Fibroblast of villous mesenchyme (primary cell): ENCODE measurements at places on chromosomes 11 and 22.

- no peak for DNase-seq
These were observed 41.8 kb upstream of the ACCSL start for GRCh38 chr11:44005956-44006355.

- no peak for DNase-seq
These were observed 15.2 kb upstream of the TH start for GRCh38 chr11:2186669-2187279.

DNA sequence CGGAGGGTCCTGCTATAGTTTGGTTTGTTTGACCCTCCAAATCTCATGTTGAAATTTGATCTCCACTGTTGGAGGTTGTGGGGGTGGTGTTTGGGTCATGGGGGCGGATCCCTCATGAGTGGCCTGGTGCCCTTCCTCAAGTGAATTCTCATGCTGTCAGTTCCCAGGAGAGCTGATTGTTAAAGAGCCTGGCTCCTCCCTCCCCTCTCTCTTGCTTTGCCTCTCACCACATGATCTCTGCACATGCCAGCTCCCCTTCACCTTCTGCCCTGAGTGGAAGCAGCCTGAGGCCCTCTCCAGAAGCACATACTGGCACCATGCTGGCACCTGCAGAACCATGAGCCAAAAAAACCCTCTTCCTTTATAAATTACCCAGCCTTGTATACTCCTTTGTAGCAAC is 7.1 kb downstream of the TSPAN18 start:
- DNase-seq: no peak

DNA sequence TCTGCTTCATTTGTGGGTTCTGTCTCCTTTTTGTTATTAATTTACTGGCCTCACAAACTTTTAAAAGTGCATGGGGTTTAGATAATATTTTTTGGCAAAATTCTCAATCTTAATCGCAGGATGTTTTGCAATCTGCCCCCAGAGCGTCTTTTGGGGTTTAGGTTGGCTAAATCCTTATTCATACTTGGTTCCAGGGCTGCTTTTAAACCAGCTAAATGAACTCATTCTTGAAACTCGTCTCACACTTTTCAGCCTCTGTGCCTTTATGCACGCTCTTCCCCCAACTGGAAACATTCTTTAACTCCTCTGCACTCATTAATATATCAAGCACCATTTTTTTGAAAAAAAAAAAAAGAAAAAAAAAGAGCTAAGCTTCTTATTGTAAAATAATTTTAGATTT is 131.7 kb downstream of the KIF18A start:
- peak; percentile 6 for DNase-seq

DNA sequence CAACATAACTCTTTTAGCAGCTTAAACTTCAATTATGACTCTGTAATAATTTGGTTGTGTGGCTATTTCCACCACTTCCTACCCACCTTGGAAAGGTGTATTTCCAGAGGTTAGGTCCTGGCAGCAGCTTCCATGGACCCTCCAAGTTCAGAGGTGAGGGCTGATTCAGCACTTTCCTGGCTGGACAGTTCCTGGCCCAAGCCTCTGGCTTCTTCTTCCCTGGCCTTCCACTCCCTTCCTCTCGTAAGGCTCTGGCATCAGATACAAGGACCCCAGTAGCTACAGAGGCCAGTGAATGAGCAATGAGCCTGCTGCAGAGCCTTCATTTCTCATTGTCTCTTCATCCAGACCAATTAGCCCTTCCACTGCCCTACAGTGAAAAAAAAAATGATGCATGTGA is 98.1 kb upstream of the KIRREL3 start:
- no peak for DNase-seq

- DNase-seq: no peak
These were observed 5.2 kb downstream of the UPB1 start for GRCh38 chr22:24500277-24500820.

GRCh38 chr11:119147604-119148333 is 1.1 kb upstream of the ABCG4 start:
- no peak for DNase-seq

DNA sequence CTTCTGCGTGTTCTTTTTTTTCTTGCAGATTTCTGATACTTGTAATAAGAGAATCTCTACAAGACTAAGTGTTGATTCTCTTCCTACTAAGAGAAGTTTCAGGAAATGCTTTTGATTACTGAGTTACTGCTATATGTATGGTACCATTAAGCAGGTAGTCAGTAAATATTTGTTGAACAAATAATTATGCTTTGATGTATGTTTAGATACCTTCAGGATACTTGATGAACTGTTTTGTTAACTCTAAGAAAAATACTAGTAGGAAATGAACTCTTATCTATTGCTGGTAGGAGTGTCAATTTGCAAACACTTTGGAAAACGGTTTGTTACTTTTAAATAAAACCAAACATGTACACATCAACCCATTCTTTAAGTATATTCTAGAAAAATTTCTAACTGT is 90.6 kb downstream of the TMEM135 start:
- DNase-seq: no peak

DNA sequence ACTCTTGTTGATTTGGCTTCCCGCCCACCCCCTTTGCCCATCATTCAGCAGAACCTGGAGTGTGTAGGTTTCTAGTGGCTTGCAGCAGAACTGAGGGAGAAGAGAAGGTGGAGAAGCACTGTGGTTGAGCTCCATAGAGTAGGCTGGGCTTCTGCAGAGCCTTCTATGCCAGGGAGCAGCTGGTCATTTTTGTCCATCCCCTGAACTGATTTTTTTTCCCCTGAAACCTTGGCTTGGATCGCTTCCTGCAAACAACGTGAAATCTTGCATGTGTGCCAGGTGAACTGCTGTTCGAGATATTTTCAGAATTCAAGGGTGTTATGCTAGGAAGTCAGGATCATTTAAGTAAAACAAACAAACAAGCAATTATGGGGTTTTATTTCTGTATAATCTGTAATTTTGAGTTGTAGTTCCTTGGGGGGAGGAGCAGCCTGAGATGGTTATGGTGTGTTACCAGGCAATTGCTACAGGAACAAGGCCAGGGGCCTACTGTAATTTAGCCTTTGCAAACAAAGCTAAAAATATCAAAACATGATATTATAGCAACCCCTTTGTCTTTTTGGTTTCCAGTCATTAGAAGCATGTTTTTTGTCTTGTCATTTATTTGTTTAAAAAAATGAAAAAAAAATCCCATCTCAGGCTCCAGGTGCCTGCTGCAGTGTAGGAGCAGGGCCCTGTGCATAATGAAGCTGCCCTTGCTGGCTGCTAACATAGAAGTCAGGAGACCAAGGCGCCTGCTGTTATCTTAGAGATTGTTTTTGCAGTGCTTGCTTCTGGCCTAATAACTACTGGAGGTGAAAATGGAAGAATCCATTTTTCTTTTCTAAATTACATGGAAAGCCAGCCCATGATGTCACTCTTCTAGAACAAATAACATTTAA is 152.4 kb upstream of the TTC12 start:
- no peak for DNase-seq

DNA sequence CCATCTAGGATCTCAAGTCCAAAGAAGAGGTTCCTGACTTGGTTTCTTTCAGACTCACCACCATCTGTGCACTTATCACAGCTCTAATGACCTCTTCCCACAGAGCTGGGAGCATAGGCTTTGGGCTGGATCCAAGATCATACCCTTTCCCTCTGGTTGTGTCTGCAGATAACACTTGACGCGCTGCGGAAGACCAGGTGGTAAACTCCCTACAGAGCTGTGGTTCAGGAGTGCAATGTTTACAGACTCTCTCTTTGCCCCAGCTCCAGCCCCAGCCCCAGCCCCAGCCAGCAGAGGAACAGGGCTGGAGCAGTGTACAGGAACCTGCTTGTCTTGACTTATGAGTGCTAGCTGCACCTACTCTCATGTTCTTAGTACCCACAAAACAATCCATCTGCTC is 274.4 kb upstream of the SYN3 start:
- no peak for DNase-seq

DNA sequence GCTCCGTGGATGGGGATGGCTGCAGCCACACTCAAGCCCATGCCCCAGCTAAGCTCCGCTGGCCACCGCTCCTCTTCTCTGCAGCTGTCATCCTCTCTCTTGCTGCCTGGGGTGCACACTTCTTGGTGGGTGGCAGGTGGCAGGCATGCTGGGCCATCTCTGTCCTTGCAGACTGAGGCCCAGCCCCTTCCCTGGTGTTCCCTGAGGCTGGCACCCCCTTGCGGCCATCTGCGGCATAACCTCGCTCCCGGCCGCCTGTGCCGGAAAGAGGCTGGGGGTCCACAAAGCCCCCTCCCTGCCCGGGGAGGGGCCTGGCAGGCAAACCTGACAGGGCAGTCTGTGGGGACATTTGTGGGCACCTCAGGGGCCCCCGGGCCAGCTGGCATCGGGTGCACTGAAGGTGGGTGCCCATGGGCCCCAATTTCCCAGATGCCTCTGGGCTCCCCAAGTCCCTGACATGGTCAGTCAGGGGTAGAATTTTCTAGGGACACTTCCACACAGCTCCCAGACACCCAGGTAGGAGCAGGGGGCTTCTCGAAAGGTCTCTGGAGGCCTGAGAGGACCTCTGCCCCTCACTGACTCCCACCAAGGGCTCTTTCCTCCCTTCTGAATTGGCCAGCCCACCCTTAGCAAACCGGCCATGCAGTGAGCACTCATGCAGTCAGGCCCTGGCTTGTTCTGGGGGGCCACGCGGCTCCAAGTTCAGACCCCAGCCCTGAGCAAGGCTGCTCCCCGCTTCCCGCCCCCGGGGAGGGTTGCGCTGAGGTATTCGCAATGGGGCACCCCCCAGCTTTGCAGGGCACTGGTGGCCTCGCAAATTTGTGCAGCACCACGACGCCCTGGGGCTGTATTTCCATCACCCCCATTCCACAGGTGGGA is 23.5 kb upstream of the TH start:
- DNase-seq: peak; percentile 10

GRCh38 chr22:39204216-39204615 is 40.6 kb downstream of the PDGFB start:
- no peak for DNase-seq

- no peak for DNase-seq
These were observed 22.2 kb downstream of the FLRT1 start for GRCh38 chr11:64057890-64058289.

DNA sequence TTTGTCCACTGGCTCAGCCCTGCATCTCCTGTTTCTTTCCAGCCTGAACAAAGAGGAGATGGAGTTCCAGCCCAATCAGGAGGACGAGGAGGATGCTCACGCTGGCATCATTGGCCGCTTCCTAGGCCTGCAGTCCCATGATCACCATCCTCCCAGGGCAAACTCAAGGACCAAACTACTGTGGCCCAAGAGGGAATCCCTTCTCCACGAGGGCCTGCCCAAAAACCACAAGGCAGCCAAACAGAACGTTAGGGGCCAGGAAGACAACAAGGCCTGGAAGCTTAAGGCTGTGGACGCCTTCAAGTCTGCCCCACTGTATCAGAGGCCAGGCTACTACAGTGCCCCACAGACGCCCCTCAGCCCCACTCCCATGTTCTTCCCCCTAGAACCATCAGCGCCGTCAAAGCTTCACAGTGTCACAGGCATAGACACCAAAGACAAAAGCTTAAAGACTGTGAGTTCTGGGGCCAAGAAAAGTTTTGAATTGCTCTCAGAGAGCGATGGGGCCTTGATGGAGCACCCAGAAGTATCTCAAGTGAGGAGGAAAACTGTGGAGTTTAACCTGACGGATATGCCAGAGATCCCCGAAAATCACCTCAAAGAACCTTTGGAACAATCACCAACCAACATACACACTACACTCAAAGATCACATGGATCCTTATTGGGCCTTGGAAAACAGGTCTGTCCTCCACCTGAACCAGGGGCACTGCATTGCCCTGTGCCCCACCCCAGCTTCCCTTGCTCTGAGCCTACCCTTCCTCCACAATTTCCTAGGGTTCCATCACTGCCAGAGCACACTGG is 5.0 kb downstream of the FTH1 start:
- peak; percentile 34 for DNase-seq

- peak; percentile 16 for DNase-seq
These were observed 849 bp downstream of the TCF20 start for GRCh38 chr22:42269432-42270175.

DNA sequence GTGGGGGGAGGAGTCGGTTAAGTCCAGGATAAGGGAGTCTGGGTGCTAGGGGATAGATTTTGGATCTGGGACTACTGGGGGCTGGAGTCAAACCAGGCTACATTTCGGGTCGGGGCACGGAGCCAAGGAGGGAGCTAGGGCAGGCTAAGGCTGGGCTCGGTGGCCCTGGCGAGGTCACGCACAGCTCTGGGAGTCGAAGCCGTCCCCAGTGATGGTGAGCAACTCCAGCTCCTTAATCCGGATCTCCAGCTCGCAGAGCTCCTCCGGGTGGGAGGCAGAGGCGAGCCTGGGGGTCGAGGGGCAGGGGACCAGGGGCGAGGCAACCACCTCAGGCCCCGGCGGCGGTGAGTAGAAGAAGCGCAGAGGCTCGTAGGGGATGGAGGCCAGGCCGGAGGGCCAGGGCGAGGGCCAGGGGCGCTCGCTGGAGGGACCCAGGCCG is 544 bp downstream of the C11orf91 start:
- no peak for DNase-seq

DNA sequence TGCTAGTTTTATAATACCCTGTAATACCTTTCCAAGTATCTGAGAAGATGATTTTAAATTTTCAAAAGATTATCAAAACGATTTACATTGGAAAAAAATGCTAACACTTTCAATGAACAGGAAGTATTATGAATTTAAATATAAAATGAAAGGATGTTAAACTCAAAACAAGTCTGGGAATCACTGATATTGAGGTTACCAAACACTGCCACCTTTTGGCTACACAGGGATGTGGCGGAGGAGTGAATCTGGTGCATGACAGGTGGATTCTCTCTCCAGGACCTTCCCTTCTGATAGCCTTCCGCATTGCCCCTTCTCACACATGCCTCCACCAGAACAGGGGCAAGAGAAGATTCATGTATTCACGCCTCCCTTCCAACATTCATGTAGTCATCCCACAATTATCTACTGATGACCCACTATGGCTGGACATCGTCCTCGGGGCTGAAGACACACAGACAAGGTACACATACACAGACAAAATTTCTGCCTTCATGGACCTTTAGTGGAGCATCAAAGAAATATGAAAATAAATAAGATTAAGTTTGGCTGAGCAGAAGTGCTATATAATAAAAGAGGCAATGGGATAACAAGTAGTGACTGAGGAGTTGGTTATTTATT is 34.7 kb downstream of the ATG16L2 start:
- DNase-seq: peak; percentile 61

GRCh38 chr11:61855939-61856680 is 28.0 kb downstream of the FADS2 start:
- DNase-seq: no peak

- DNase-seq: no peak
These were observed 181.7 kb downstream of the BRD1 start for GRCh38 chr22:49645791-49646550.

GRCh38 chr11:47267876-47268275 is 2.1 kb upstream of the MADD start:
- DNase-seq: no peak

DNA sequence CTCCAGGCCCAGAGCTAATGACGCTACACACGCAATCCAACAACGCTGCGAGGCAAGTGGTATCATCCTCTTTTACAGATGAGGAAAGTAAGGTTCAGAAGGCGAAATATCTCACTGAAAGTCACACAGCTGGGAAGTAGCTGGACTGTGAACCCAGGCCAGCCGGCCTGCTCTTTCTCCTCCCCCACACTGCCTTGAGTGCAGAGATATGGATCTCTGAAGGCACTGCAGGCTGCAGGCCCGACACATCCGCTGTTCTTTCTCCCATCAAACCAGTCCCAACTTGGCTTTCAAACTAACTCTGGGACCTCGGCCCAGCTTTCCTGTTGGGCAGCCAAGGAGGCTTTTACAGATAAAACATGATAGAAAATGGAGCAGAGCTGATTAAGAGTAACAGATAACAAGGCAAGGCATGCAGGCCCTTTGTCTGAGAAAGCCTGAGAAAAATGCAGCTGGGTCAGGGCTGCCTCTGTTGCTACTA is 64.0 kb upstream of the PTPRJ start:
- peak; percentile 83 for DNase-seq
